MCF 10A (cell line): ENCODE measurements at places on chromosomes 4 and X. TPM values are rescaled to one million over a fixed set of nuclear protein-coding genes. Genes with fewer than 3 reads are reported as not detected.

GRCh38 chr4:5139141-5139540, 87.9 kb downstream of the STK32B start:
- no peak overlapping the region for H3K27ac ChIP-seq
- H3K4me1 ChIP-seq = no peaks in the 10 kb centered on the region
- peaks cover 43% of the 10 kb centered on the region for H3K27me3 ChIP-seq
- no peak overlapping the region for H3K4me3 ChIP-seq
- no peaks in the 10 kb centered on the region for H3K36me3 ChIP-seq

DNA sequence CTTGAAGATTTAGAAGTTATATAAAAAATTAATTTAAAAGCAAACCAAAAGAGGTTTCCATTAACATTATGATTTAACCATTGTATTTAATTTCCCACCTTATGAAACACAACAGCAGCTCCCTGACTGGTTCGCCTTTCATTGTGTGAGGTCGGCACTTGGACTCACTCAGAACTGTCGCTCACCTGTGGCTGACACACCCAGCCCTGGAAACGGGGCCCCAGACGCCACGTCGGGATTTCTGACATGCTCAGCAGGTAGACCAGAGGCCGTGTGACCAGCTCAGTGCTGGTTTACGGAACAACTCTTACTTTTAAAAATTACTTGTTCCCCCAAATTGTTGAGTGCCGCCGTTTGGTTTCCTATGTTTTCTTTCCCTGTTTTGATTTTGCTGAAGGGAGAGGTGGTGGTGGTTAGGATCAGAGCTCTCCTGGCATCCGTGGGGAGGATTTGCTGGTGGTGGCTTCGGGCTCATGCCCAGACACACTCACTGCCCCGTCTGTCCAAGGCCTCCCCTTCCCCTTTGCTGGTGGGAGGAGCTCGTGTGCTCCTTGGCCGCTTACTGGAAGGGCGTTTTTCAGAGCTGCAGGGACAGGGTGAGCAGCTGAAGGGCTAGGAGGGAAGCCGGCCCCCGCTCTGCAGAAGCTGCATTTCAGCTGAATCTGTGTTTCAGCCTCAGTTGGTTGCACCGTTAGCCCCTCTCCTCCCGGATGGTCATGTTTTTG, 59.2 kb downstream of the CPLX1 start:
- H3K4me1 ChIP-seq = peaks cover 18% of the 10 kb centered on the region
- H3K4me3 ChIP-seq = no peak overlapping the region
- peaks cover 83% of the 10 kb centered on the region for H3K36me3 ChIP-seq

- H3K27me3 ChIP-seq = no peaks in the 10 kb centered on the region
- H3K27ac ChIP-seq = no peak overlapping the region
- H3K4me1 ChIP-seq = peaks cover 7% of the 10 kb centered on the region
- no peaks in the 10 kb centered on the region for H3K36me3 ChIP-seq
These were observed 460.5 kb downstream of the SH3BGRL start for GRCh38 chrX:81662381-81662780.

- no peaks in the 10 kb centered on the region for H3K27me3 ChIP-seq
- H3K36me3 ChIP-seq = no peaks in the 10 kb centered on the region
- no peak overlapping the region for H3K4me3 ChIP-seq
- DNase-seq = no peak
- peaks cover 6% of the 10 kb centered on the region for H3K4me1 ChIP-seq
- H3K27ac ChIP-seq = peak overlapping the region; percentile 85
These were observed 313.1 kb upstream of the ANXA10 start for GRCh38 chr4:167779280-167779679.

GRCh38 chr4:176508780-176509331, 189.1 kb downstream of the SPCS3 start:
- DNase-seq = no peak
- H3K4me1 ChIP-seq = no peaks in the 10 kb centered on the region
- no peaks in the 10 kb centered on the region for H3K27me3 ChIP-seq

DNA sequence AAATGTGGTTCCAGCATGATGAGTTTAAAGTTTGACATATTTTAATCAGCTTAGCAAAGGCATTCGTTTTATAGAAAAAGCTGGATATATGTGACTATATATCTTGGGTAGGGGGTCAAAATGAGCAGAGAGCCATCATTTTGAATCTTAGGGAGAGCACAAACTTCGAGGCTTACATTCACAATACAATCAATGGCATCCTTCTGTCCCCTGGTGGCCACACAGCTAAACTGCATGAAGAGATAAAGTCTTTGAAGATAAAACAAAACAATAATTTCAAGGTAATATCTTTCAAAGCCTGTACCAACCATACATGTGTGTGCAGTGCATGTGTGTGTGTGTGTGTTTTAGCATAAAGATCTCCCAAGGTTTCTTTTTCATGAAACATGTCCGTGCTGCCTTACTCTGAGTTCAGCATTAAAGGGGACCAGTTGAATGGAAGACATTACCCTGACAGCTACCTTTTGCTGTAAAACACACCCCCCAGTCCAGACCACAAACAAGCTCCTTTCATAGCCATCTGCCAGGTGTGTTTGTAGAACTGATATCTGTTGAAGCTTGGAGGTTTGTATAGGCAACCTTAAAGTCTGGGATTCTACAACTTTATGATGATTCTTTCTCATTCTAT, 22.0 kb downstream of the DYNLT3 start:
- no peaks in the 10 kb centered on the region for H3K36me3 ChIP-seq
- no peak overlapping the region for H3K27ac ChIP-seq
- peaks cover 63% of the 10 kb centered on the region for H3K27me3 ChIP-seq
- H3K4me1 ChIP-seq = no peaks in the 10 kb centered on the region
- H3K4me3 ChIP-seq = no peak overlapping the region

GRCh38 chrX:77502951-77503525, 55.8 kb downstream of the FGF16 start:
- H3K36me3 ChIP-seq = peaks cover 7% of the 10 kb centered on the region
- H3K4me1 ChIP-seq = no peaks in the 10 kb centered on the region
- H3K27ac ChIP-seq = no peak overlapping the region
- DNase-seq = no peak
- H3K27me3 ChIP-seq = no peaks in the 10 kb centered on the region
- H3K4me3 ChIP-seq = no peak overlapping the region

Gene AMTN
- not detected in 2 replicates for total RNA-seq

DNA sequence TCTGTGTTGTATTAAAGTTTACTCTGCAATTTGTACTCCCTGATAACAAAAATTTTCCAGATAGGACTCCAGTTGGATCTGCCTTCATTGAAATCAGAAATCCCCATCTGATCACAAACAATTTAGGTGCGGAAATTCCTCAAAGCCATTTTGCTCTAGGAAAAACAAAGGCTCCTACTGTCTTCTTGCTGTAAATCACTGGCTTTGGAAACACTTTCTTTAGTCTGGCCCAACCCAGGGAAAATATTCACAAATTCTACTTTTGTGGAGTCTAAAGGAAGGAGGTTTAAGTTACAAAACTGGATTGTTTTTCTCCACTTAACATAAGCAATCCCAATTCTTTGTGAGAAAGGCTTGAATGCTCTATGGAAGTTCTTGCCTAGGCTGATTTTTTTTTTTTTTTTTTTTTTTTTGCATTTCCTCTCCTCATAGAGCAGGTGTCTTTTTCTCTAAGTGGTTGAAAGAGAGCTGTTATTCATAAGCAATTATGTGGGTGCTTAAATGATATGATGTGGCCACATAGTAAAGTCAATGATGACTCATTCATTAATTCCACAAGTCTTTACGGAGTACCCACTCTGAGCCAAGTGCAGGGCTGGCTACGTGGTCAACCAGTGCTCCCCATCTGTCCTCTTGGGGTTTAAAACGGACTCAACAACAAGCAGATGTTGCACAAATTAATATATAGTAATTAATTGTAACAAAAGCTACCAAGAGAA, 261.4 kb downstream of the LDB2 start:
- H3K4me3 ChIP-seq = no peak overlapping the region
- no peak overlapping the region for H3K27ac ChIP-seq
- no peaks in the 10 kb centered on the region for H3K4me1 ChIP-seq
- peak; percentile 13 for DNase-seq
- peaks cover 70% of the 10 kb centered on the region for H3K27me3 ChIP-seq

Gene S100P
- 55.6 and 97.6 TPM in 2 replicates for total RNA-seq

GRCh38 chrX:93741811-93742210, 67.8 kb downstream of the FAM133A start:
- no peaks in the 10 kb centered on the region for H3K4me1 ChIP-seq
- DNase-seq = peak; percentile 5
- H3K4me3 ChIP-seq = no peak overlapping the region
- no peaks in the 10 kb centered on the region for H3K36me3 ChIP-seq
- peaks cover 48% of the 10 kb centered on the region for H3K27me3 ChIP-seq

DNA sequence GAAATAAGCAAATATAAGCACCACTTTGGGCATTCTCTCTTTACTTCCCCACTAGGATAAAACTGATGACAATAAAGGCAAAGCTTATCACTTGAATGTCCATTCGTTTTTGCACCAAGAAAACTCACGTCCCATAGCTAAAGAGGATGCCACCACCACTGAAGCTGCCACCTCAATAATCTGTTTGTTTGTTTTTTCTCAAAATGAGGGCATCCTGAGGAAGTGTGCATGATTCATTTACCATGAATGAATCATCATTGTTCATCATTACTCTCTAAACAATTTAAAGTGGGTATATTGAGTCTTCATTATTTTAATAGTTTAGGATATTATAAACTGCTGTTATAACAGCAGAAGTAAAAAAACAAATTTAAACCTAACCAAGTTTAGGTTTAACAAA, 168.2 kb downstream of the DCTD start:
- peak; percentile 21 for DNase-seq
- H3K27ac ChIP-seq = no peak overlapping the region
- no peaks in the 10 kb centered on the region for H3K27me3 ChIP-seq
- H3K4me1 ChIP-seq = peaks cover 17% of the 10 kb centered on the region

- no peak overlapping the region for H3K4me3 ChIP-seq
- no peaks in the 10 kb centered on the region for H3K27me3 ChIP-seq
- H3K27ac ChIP-seq = no peak overlapping the region
- no peaks in the 10 kb centered on the region for H3K36me3 ChIP-seq
- no peak for DNase-seq
- H3K4me1 ChIP-seq = peaks cover 13% of the 10 kb centered on the region
These were observed 62.5 kb downstream of the PGRMC2 start for GRCh38 chr4:128225148-128225547.

Gene MAGED4
- total RNA-seq = not detected in 2 replicates

Gene CUL4B
- total RNA-seq = 29.5 and 29.6 TPM in 2 replicates

Gene PLAC8
- 2.0 and 3.3 TPM in 2 replicates for total RNA-seq

- H3K4me3 ChIP-seq = no peak overlapping the region
- H3K27me3 ChIP-seq = peaks cover 49% of the 10 kb centered on the region
- H3K4me1 ChIP-seq = no peaks in the 10 kb centered on the region
- H3K36me3 ChIP-seq = no peaks in the 10 kb centered on the region
- no peak overlapping the region for H3K27ac ChIP-seq
These were observed 5.2 kb downstream of the LDB2 start for GRCh38 chr4:16893141-16893651.

- no peak overlapping the region for H3K27ac ChIP-seq
- no peaks in the 10 kb centered on the region for H3K36me3 ChIP-seq
These were observed 239.0 kb downstream of the PDGFC start for GRCh38 chr4:156732634-156733033.

DNA sequence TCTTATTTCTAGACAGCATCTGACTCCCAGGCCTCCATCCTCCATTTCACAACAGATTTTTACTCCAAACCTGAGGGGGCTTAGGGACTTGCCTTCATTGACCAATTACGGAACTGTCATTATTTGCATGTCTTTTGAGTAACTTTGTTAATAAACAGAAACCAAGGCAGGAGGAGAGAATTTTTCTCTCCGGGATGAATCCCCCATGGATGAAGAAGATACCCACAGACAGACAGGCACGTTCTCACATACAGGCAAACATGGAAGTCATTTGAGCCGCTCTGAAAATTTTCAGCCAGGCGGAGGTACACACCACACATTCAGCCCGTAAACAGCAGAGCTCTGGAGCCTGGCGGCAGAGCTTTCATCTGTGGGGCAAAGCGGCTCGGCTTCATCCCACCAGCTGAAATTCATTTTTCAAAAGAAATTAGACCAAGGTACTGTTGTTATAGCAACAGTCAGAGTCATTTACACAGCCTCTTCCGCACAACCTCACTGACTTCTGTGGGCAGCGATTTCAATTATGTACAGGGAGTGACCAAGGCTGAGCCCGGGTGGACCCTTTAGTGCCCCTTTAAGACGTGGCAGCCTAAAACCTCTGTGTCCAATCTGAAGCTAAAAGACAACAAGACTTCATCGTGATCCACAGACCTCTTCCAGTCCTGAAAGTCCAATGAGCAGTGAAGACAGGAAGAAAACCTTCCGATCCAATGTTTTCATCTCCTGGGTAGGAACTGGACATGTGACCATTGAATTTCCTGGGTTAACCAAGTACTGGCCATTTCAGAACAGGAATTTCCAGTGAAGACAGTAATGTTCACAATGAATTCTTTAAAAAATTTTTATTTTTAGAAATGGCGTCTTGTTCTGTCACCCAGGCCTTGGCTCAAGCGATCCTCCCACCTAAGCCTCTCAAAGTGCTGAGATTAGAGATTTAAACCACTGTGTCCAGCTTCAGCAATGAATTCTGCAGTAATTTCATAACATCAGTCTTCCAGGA, 237.0 kb downstream of the MGST2 start:
- peaks cover 16% of the 10 kb centered on the region for H3K4me1 ChIP-seq
- no peak overlapping the region for H3K4me3 ChIP-seq
- H3K36me3 ChIP-seq = no peaks in the 10 kb centered on the region
- no peak overlapping the region for H3K27ac ChIP-seq

Gene OPRPN
- total RNA-seq = not detected in 2 replicates

GRCh38 chr4:186666750-186667149, 56.9 kb downstream of the FAT1 start:
- peaks cover 23% of the 10 kb centered on the region for H3K36me3 ChIP-seq
- H3K4me3 ChIP-seq = no peak overlapping the region
- H3K27me3 ChIP-seq = no peaks in the 10 kb centered on the region
- H3K27ac ChIP-seq = peak overlapping the region; percentile 71
- peak; percentile 64 for DNase-seq

DNA sequence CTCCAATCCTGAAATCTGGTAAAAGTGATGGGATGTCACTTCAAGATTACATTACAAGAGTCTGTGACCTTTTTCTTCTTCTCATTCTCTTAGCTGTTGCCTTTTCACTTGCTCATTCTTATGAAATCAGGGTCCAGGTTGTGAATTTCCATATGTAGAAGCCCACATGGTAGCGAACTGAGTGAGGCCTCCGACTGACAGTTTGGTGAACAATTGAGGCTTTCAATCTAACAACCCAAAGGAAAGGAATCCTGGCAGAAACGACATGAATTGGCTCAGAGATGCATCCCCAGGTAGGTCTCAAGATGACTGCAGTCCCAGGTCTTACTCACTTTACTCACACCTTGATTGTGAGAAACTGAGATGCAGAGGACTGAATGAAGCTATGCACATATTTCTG, 203.4 kb upstream of the FAT4 start:
- DNase-seq = no peak
- no peaks in the 10 kb centered on the region for H3K27me3 ChIP-seq
- H3K36me3 ChIP-seq = no peaks in the 10 kb centered on the region
- H3K4me1 ChIP-seq = no peaks in the 10 kb centered on the region
- no peak overlapping the region for H3K27ac ChIP-seq

Gene RTL9
- not detected in 2 replicates for total RNA-seq

Gene GATA1
- not detected in 2 replicates for total RNA-seq

DNA sequence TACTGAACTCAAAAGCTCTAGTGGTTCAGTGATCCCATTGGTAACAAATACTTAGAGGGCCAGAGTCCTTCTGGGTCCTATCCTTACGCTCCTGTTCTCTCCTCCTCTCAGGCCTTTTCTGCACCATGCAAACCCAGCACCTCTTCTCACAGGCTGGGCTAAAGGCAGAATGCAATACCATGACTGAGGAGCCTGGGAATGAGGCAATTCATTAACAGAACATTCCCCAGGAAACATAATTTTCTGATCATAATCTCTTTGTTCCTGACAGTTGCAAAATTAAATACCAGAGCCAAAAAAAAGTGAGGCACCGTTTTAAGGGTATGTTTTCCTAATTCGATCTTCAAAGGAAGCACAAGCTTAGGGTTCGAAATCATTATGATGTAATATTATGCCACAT, 9.0 kb downstream of the SORBS2 start:
- no peaks in the 10 kb centered on the region for H3K4me1 ChIP-seq
- DNase-seq = no peak
- H3K27me3 ChIP-seq = no peaks in the 10 kb centered on the region
- H3K27ac ChIP-seq = no peak overlapping the region
